ENCODE measurements at places on chromosomes 6 and 20.

DNA sequence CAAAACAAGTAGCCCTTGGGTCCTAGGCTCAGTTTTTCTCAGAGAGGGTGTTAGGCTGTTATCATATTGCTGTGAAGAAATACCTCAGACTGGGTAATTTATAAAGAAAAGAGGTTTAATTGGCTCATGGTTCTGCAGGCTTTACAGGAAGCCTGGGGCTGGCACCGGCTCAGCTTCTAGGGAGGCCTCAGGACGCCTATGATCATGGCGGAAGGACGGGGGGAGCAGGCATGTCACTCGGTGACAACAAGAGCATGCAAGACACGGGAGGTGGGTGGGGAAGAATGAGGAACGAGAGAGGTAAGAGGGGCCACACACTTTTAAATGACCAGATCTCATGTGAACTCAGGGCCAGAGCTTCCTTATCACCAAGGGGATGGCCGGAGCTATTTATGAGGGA, 26.9 kb downstream of the CDH26 start:
- H3K36me3 ChIP-seq, result no peaks in the 10 kb centered on the region
- no peak for DNase-seq
- no peak overlapping the region for H3K4me3 ChIP-seq

DNA sequence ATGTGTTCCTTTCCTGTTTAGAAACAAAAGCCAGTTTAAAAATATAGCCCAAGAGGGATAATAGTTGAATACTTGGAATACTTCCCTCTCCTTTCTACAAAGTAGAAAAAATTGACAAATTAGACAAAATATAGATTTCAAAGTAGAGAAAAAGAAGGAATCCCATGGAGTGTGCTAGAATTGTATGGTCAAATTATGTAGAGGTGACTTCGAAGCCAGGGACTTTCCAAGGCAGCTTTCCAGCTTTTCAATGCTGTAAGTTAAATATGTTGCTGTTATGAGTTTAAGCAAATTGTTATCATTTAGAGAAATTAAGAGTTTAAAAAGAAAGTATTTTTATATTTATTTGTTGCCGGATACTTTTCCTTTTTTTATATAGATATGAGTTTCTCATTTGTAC, 415.5 kb upstream of the OPRM1 start:
- H3K4me3 ChIP-seq, result no peak overlapping the region
- H3K27ac ChIP-seq, result no peak overlapping the region
- H3K4me1 ChIP-seq, result no peaks in the 10 kb centered on the region
- no peaks in the 10 kb centered on the region for H3K27me3 ChIP-seq
- DNase-seq, result no peak
- no peaks in the 10 kb centered on the region for H3K36me3 ChIP-seq

DNA sequence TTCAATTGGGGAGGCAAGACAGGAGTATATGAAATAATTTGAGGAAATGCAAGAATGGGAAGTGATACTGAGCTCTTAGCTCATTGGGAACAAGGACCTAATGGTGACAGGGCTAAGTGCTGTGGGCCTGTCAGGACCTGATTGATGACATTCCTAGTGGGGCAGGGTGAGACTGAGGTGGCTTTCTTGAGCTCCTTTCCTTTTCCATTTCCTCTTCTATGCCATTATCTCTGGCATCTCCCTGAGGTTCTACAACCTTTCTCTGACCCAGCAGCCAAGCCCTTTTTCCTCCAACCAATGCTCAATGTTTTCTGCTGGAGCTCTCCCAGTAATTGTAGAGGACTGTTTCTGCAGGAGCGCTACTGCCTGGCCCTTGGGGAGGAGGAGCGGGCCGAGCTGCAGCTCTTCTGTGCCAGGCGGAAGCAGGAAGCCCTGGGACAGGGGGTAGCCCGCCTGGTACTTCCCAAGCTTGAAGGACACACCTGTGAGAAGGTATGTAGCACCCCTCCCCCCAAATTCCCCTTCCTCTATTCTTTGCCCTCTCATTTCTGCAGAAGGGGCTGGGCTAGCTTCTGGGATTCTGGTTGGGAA, 2.8 kb upstream of the TOMM6 start:
- no peak overlapping the region for H3K4me3 ChIP-seq
- no peaks in the 10 kb centered on the region for H3K27me3 ChIP-seq
- H3K4me1 ChIP-seq, result peaks cover 26% of the 10 kb centered on the region

DNA sequence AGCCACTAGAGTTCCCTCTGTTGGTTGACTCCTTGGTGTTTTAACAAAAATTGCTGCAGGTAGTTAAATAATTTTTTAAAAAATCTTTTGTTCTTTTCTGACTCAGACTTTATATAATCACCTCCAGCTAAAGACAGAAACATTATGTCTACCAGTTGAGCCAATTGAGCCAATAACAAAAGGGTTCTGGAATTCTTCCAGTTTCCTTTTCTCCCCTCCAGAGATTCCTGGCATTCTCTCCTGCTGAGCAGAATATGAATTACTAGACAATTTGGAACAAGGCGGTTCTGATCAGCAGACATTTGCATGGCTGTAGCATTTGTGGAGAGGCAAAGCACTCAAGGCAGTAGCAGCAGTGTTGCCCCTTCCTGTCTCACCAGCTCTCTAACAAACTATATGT, 144.0 kb upstream of the SLC35B3 start:
- no peaks in the 10 kb centered on the region for H3K4me1 ChIP-seq
- no peaks in the 10 kb centered on the region for H3K27me3 ChIP-seq
- no peak for DNase-seq
- no peaks in the 10 kb centered on the region for H3K36me3 ChIP-seq
- no peak overlapping the region for H3K4me3 ChIP-seq

- no peaks in the 10 kb centered on the region for H3K36me3 ChIP-seq
- no peaks in the 10 kb centered on the region for H3K27me3 ChIP-seq
- no peak overlapping the region for H3K27ac ChIP-seq
- no peak overlapping the region for H3K4me3 ChIP-seq
- DNase-seq, result no peak
- H3K4me1 ChIP-seq, result no peaks in the 10 kb centered on the region
Measured at GRCh38 chr6:111503660-111504059, 20.6 kb upstream of the REV3L start.

- H3K4me3 ChIP-seq, result no peak overlapping the region
- H3K36me3 ChIP-seq, result no peaks in the 10 kb centered on the region
- no peak for DNase-seq
- peaks cover under 1% of the 10 kb centered on the region for H3K27me3 ChIP-seq
- H3K27ac ChIP-seq, result no peak overlapping the region
Measured at GRCh38 chr20:62564456-62565245, 77.7 kb upstream of the SLCO4A1 start.

DNA sequence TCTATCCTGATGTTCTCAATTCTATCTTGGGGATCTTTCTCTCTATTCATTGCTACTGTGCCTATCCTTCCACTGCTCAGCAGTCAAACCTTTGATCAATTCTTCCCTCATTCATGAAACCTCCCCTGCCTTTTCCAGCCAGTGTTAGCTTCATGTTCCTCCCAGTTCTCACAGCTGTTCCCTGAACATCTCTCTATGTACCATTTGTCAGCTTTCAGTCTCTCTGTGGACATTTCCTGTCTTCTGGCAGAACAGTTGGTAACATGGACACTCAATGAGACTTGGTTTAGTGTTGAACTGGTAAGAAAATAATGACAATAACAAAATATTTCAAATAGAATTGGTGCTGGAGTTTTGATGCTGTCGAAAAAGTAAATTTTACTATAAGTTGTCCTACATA, 26.2 kb downstream of the SPTLC3 start:
- H3K4me1 ChIP-seq, result no peaks in the 10 kb centered on the region
- no peak overlapping the region for H3K27ac ChIP-seq
- H3K4me3 ChIP-seq, result no peak overlapping the region
- H3K36me3 ChIP-seq, result peaks cover 3% of the 10 kb centered on the region

DNA sequence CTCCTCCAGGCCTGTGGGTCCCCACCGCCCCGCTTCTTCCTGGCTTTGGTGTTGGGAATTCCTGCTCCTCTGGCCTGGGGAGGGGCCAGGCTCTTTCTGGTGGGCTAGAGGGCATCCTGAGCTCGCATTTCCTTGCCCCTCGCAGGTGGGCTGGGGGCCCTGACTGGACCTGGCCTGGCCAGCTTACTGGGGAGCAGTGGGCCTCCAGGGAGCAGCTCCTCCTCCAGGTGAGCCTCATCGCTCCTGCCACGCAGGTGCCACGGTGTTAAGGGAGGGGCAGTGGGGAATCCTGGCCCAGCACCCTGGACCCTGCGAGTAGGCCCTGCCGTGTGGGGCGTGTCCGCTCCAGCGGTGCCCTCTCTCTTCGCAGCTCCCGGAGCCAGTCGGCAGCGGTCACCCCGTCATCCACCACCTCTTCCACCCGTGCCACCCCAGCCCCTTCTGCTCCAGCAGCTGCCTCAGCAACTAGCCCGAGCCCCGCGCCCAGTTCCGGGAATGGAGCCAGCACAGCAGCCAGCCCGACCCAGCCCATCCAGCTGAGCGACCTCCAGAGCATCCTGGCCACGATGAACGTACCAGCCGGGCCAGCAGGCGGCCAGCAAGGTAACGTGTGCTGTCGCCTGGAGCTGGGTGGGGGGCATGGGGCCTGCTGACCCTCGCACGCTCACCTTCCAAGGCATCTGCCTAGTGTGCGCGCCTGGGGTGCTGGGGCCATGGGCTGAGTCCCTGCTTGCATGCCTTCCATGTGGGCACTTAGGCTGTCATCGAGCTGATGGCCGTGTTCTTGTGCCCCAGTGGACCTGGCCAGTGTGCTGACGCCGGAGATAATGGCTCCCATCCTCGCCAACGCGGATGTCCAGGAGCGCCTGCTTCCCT, 4.7 kb downstream of the ADRM1 start:
- H3K4me1 ChIP-seq, result peaks cover 33% of the 10 kb centered on the region
- no peaks in the 10 kb centered on the region for H3K27me3 ChIP-seq
- peaks cover 20% of the 10 kb centered on the region for H3K36me3 ChIP-seq
- no peak overlapping the region for H3K4me3 ChIP-seq

GRCh38 chr6:29887819-29888776, 54.2 kb upstream of the HLA-A start:
- peak overlapping the region; percentile 76 for H3K4me3 ChIP-seq
- H3K4me1 ChIP-seq, result peaks cover 5% of the 10 kb centered on the region
- H3K27me3 ChIP-seq, result no peaks in the 10 kb centered on the region
- peaks cover 2% of the 10 kb centered on the region for H3K36me3 ChIP-seq
- peak overlapping the region; percentile 94 for H3K27ac ChIP-seq

GRCh38 chr6:31579546-31580437, 2.4 kb downstream of the LTB start:
- no peaks in the 10 kb centered on the region for H3K27me3 ChIP-seq
- H3K4me3 ChIP-seq, result no peak overlapping the region
- no peak for DNase-seq
- H3K36me3 ChIP-seq, result no peaks in the 10 kb centered on the region
- no peaks in the 10 kb centered on the region for H3K4me1 ChIP-seq
- no peak overlapping the region for H3K27ac ChIP-seq

DNA sequence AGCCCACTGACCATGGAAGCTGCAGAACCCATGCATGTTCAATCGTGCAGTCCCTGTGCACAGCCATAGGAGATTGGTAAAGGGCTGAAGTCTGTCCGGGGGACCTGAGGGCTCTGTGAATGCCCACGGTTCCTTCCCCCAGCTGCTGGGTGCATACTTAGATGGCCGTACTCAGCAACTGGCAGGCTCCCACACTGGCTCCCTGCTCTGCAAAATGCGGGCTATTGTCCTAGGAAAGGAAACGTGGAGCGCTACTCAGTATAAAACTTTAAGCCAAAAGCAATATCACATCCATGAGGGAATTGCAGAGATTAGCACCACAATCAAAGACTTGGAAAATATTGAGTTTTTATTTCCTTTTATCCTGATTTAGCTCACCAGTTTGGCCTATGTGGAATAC, 202.0 kb downstream of the WDR27 start:
- no peaks in the 10 kb centered on the region for H3K27me3 ChIP-seq
- H3K4me1 ChIP-seq, result no peaks in the 10 kb centered on the region
- H3K36me3 ChIP-seq, result no peaks in the 10 kb centered on the region
- DNase-seq, result no peak

GRCh38 chr20:15836634-15837033, 736.6 kb downstream of the KIF16B start:
- no peak overlapping the region for H3K27ac ChIP-seq
- no peaks in the 10 kb centered on the region for H3K27me3 ChIP-seq
- H3K4me1 ChIP-seq, result no peaks in the 10 kb centered on the region
- no peak for DNase-seq

DNA sequence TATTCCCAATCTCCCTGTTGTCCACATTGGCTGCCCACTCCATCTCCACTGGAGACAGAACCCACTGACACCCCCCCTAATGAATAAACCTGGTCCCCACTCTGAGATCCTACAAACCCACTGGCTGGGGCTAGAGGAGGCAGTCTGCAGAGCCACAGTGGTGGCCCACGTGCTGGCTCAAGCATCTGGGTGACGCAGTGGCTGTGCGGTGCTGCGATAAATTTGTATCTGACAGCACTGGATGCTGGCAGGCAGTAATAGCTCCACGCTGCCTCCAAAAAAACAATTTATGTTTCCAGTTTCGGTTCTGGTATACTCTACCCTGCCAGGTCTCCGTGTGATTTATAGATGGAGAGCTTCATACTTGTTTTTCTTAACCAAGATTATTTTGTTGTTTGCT, 87.1 kb upstream of the SYNDIG1 start:
- no peaks in the 10 kb centered on the region for H3K27me3 ChIP-seq
- no peaks in the 10 kb centered on the region for H3K4me1 ChIP-seq
- DNase-seq, result peak; percentile 6

DNA sequence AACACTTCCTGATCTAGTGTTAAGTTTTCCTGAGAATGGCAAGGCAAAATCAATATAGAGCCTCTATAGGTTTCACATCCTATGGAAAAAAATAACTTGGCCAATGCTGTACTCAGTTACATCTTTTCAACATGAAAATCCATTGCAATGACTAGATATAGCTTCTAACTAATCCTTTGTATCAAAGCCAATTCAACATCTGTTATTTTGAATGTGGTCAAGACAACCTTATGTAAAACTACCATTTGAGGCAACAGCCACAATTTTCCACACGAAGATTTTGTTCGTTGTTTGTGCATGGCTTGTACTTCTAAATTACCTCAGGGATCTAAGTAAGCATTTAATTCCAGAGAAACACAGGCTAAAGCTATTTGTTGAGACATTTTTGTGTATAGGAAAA, 637.8 kb upstream of the EYS start:
- H3K27me3 ChIP-seq, result no peaks in the 10 kb centered on the region
- no peaks in the 10 kb centered on the region for H3K36me3 ChIP-seq
- H3K27ac ChIP-seq, result no peak overlapping the region

GRCh38 chr6:97095311-97095850, 170.9 kb downstream of the KLHL32 start:
- H3K4me1 ChIP-seq, result no peaks in the 10 kb centered on the region
- H3K27ac ChIP-seq, result no peak overlapping the region
- H3K36me3 ChIP-seq, result no peaks in the 10 kb centered on the region
- no peak for DNase-seq
- H3K27me3 ChIP-seq, result no peaks in the 10 kb centered on the region
- no peak overlapping the region for H3K4me3 ChIP-seq

- no peaks in the 10 kb centered on the region for H3K36me3 ChIP-seq
- no peak overlapping the region for H3K4me3 ChIP-seq
- H3K4me1 ChIP-seq, result no peaks in the 10 kb centered on the region
- no peak for DNase-seq
- no peak overlapping the region for H3K27ac ChIP-seq
- H3K27me3 ChIP-seq, result no peaks in the 10 kb centered on the region
Measured at GRCh38 chr6:69285054-69285453, 511.8 kb downstream of the LMBRD1 start.

DNA sequence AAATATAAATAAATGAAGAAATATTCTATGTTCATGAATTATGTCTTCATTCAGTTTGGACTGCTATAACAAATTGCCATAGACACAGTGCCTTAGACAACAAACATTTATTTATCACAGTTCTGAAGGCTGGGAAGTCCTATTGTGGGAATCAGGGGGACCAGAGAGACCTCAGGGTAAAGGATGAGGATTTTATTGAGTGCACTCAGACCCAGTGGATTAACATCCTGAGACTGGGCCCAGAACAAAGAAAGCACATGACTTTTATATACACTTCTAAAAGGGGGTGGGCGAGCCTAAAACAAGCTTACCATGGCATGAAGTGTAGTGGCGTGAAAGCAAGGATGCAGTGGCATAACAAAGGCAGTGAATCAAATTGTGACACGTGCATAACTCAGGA, 26.9 kb upstream of the CBLN4 start:
- no peak overlapping the region for H3K4me3 ChIP-seq
- H3K27me3 ChIP-seq, result no peaks in the 10 kb centered on the region
- H3K27ac ChIP-seq, result no peak overlapping the region
- H3K4me1 ChIP-seq, result no peaks in the 10 kb centered on the region
